ENCODE measurements at places on chromosomes 16 and 17.

DNA sequence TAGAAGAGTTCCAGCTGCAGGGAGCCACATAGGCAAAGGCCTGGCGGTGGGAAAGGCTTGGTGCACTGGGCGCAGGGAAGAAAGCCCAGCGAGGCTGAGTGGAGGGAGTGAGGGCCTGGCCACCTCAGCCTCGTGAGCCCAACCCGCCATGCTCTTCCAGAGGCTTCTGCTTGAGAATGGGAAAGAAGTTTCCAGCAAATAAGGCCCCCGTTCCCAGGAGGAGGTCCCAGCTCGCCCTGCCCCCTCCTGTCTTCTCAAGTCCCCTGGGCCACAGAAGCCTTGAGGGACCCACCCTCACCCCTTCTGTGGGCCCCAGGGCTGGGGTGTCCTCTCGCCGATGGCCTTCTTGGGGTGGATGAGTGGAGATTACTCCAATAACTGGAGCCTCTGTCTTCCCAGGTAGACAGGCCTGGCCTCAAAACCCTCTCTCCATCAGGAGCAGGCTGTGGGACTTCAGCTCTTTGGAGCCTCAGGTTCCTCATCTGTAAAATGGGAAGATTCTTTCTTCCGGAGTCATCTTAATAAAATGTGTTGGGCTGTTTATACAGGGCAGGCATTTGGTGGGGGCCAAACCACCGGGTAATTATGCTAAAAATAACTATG lies 933 bp upstream of the SNN start:
- DNase-seq = no peak

DNA sequence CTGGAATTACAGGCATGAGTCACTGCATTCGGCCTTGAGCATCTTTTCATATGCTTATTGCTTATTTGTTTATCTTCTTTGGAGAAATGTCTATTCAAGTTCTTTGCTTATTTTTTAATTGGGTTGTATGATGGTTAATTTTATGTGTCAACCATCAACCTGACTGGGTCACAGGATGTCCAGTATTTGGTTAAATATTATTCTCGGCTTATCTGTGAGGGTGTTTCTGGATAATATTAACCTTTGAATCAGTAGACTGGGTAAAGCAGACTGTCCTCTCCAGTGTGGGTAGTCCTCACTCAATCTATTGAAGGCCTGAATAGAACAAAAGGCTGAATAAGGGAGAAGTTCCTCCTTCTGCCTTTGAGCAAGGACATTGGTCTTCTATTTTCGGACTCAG lies 142.0 kb downstream of the SSH2 start:
- DNase-seq = no peak

- no peak for DNase-seq
Measured at GRCh38 chr17:41464682-41465081, 2.5 kb downstream of the KRT32 start.

DNA sequence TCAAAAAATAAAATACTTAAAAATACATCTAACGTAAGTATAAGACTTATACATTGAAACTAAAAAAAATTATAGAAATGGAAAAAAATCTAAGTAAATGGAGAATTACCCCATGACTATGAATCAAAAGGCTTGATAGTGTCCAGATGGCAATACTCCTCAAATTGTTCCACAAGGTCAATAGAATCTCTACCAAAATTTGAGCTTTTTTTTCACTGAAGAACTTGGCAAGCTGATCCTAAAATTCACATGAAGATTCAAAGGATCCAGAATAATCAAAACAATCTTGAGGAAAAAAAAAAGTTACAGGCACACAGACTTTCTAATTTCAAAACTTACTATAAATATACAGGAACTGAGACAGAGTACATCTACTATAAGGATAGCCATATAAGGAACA lies 448.4 kb upstream of the CDH11 start:
- DNase-seq = no peak

DNA sequence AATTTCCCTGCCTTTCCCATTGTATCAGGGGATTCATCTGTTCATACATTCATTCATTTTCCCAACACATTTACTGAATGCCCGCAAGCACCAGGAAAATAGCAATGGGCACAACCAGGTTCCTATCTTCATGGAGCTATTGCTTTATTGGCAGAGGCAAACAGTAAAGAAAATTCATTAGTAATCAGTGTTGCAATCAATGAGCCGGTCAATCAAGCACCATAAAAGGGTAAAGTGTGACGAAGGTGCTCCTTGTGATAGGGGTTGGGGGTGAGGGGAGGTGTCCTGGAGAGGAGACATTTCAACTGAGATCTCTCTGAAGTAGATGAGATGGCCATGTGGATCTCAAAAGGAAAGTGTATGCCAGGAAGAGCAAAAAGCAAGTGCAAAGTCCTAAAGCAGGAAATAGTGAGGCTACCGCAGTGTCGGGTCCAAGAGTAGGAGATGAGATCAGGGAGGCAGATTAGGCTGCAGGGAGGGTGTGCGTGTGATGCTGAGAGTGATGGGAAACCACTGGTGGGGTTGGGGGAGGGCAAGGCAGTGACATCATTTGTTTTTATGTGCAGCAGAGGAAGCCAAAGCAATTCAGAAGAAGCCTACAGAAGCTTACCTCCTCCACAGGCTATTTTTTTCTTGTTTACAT lies 28.4 kb downstream of the CDH13 start:
- DNase-seq = no peak

- DNase-seq = no peak
Measured at GRCh38 chr17:46026166-46027047, 27.4 kb downstream of the STH start.

DNA sequence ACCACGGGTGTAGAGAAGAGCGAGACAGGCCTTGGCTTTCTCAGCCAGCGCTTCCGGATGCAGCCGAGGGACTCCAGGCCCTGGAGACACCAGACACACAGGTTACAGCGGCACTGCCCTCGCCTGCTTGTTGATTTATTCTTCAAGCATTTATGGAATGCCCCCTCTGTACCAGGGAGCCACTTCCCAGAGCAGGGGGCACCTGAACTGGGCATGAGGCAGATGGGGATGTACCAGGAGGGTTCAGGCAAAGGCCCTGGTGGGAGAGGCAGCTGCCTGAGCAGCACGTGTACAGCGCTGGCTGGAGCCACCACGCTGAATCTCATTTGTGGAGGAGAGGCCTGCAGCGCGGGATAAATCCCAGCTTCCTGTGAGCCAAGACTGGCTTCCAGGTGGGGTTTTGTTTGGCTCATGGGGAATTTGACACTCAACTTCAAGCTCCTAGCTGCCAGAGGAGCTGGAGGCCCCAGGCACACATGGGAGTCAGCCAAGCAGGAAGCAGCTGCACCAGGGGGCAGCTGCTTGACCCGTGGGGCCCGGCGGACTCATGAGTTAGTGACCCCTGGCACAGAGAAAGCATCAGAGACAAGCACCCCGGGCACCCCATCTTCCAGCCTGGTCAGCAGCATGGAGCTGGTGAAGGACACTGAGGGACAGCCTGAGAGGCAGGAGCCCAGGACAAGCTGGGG lies 59.7 kb downstream of the IL21R start:
- no peak for DNase-seq

- no peak for DNase-seq
Measured at GRCh38 chr16:23931199-23931598, 95.4 kb downstream of the PRKCB start.

All from NCI-H748 treated with DMSO at 0.1 percent for 48 hours (cell line).